ENCODE measurements at places on chromosomes 12 and 14. TPM values are rescaled to one million over a fixed set of nuclear protein-coding genes. Genes with fewer than 3 reads are reported as not detected.
A peak's percentile ranks its signal among the peaks of the same experiment; 100 is the strongest.

GRCh38 chr12:52023182-52023975, 16.6 kb downstream of the TAMALIN start:
- peak; percentile 89 for DNase-seq

GRCh38 chr12:77122236-77122635, 56.9 kb upstream of the E2F7 start:
- no peak for DNase-seq

KRT75 gene
- not detected for total RNA-seq

DNA sequence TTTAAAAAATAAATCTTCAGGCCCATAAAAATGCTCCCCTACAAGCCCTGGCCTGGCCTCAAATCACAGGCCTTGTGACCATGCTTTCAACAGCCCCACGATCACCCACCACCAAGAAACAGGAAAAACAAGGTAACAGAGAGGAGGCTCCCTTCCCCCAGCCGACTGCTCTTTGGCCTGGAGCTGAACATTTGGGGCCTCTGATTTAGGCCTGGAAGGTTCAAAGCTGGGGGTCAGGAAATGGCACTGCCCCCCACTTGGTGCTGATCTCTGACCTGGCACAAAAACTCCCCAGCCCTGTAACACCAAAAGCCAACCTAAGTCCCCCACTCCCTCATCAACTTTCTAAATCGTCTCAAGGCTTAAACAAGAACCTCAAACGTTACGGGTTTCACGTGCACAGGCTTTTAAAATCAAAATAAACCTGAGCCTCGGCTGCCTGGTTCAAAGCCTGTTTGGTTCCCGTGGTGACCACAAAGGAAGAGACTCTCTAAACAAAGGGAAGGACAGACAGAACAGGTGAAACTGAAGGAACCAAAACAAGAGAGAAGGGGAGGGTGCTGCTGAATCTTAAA, 9.0 kb downstream of the ACTN1 start:
- DNase-seq: no peak

ZNF140 gene
- 10.1 TPM for total RNA-seq

Data from cardiac muscle cell (in vitro differentiated cells and primary cell).